ENCODE measurements at places on chromosomes 5 and 9. TPM values are rescaled to one million over a fixed set of nuclear protein-coding genes. Genes with fewer than 3 reads are reported as not detected.

LHX6 gene
- polyA plus RNA-seq, result 16.5 TPM

TMED9 gene
- polyA plus RNA-seq, result 117 TPM

TSSK1B gene
- not detected for polyA plus RNA-seq

KCNN2 gene
- polyA plus RNA-seq, result 2.7 TPM

COL15A1 gene
- polyA plus RNA-seq, result 8.1 TPM

SGCD gene
- 13.3 TPM for polyA plus RNA-seq

TTC39B gene
- polyA plus RNA-seq, result 12.5 TPM

STPG3 gene
- 0.26 TPM for polyA plus RNA-seq

PPP2R2B gene
- polyA plus RNA-seq, result 0.40 TPM

SOWAHA gene
- polyA plus RNA-seq, result not detected

SH3TC2 gene
- 1.4 TPM for polyA plus RNA-seq

PNPLA7 gene
- polyA plus RNA-seq, result 6.2 TPM

LCN1 gene
- polyA plus RNA-seq, result not detected

MTREX gene
- polyA plus RNA-seq, result 67.6 TPM

GRCh38 chr9:7088611-7089010 is 330.8 kb downstream of the KDM4C start:
- DNase-seq, result no peak

- no peak for DNase-seq
Observed at GRCh38 chr5:113495422-113495841, 7.2 kb upstream of the MCC start.

DNA sequence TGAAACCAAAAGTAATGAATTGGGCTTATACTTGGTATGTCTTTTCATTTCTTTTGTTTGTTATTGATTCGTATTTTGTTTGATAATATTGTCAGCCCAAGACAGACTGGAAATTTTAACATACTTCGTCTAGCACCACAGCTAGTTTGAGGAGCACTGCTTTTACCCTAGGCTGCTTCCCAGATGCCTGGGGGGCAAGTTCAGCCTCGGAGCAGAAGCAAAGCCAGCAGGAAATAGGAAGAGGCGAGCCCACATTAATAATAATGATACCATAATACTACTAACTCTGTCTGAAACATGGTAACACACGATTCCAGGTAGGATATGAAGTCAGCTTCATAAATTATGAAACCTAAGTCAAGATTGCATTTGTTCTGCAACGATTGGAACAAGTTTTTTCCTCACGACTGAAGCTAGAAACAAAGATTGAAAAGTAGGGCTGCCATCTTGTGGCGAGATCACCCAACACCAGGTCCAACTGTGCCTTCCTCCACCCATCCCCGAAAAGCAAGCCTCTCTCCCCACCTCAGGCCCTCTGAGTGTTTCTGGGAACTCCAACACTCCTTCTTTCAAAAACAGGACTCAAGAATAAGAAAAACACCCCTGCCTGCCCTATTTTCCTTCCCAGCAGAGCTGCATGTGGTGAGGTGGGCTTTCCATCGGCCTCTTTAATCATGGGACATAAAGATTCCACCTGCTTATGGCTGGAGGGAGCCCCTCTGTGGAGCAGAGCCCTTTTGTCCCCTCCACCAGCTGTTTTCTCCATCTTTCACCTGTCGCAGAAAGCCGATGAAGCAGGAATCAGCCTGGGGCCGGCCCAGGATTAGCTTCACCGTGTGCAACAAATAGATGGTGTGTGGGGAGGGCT is 236.4 kb downstream of the CAAP1 start:
- peak; percentile 17 for DNase-seq

GRCh38 chr9:121599872-121600585 is 51.4 kb upstream of the DAB2IP start:
- no peak for DNase-seq

DNA sequence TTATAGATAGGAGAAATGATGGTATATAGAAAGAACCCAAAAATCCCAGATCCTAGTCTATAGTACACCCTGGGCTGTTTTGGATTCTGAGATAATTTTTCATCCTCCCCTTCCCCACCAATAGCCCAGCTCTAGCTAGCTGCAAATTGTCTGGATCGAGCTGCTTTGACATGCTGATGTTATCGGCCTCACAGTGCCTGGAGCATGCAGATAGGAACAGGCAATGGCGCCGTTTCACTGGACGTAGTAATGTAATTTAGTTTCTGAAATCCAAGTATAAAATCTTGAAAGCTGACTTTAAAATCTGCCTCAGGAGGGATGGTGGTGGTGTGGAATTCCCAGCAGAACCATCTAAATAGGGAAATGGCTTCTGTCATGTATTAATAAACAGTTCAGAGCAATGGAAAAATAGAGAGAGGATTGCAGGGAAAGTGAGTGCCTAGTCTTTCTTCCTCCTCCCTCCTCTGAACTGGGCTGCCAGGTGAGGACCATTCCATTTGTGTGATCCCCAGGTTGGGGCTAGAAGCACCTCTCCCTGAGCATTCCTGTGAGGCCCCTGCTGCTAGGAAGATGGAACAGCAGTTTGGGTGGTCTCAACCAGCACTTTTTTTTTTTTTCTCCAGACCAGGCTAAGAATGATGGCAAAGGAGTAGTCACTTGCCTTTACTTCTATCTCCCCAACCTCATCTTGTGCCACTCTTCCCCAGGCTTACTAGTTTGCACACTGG is 31.9 kb downstream of the FAM219A start:
- no peak for DNase-seq

GRCh38 chr9:32603914-32604852 is 31.2 kb upstream of the NDUFB6 start:
- DNase-seq, result no peak

- no peak for DNase-seq
Observed at GRCh38 chr5:73278693-73279092, 105.7 kb downstream of the TMEM174 start.

DNA sequence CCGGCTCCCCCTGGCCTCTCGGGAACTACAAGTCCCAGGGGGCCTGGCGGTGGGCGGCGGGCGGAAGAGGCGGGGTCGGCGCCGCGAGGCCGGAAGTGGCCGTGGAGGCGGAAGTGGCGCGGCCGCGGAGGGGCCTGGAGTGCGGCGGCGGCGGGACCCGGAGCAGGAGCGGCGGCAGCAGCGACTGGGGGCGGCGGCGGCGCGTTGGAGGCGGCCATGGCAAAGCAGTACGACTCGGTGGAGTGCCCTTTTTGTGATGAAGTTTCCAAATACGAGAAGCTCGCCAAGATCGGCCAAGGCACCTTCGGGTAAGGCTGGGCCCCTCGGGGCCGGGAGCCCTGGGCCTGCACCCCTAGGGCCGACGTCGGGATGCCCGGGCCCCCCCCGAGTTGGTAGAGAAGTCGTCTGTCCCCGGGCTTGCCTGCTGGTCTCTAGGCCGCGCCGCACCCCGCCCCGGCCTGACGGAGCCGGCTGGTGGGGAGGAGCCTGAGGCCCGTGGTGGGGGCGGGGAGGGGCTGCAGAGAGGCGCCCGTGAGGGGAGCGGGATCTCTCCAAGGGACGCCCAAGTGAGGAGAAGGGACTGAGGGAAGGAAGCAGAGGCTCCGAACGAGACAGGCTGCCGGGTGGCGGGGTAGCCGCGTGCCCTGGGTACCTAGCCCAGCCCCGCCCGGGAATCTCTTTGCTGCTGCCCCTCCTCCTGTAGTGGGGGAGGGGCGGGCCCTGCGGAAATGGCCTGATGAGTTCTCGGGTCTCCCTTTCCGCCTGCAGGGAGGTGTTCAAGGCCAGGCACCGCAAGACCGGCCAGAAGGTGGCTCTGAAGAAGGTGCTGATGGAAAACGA is at the start of gene CDK9:
Gene CDK9 (plus strand): TSS at position 102 of the 840 bp plus-strand sequence. CDS start 115 bp downstream, at position 217.
- DNase-seq, result peak; percentile 84

GRCh38 chr5:107936515-107936914 is 265.8 kb upstream of the EFNA5 start:
- no peak for DNase-seq

- DNase-seq, result no peak
Observed at GRCh38 chr5:94361161-94361560, 257.2 kb downstream of the KIAA0825 start.

DNA sequence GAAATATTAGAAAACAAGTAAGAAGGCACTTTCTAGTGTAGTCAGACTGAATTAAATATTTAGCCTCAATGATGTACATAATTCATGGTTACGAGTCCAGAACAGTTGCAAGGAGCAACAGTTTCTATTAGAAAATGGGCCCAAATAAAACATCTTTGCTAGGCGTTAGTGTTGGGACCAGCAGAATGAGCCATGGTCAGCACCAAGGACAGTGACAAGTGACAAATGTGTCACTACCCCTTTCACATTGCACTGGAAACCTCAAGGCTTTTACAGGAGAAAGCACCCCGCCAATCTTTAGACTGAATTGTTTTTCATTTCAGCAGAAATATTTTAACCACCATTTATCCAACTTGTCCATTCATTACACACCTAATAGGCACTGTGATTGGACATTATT is 301.3 kb upstream of the ADCY2 start:
- DNase-seq, result peak; percentile 37

GRCh38 chr5:74632947-74633356 is 7.6 kb downstream of the ENC1 start:
- DNase-seq, result no peak

DNA sequence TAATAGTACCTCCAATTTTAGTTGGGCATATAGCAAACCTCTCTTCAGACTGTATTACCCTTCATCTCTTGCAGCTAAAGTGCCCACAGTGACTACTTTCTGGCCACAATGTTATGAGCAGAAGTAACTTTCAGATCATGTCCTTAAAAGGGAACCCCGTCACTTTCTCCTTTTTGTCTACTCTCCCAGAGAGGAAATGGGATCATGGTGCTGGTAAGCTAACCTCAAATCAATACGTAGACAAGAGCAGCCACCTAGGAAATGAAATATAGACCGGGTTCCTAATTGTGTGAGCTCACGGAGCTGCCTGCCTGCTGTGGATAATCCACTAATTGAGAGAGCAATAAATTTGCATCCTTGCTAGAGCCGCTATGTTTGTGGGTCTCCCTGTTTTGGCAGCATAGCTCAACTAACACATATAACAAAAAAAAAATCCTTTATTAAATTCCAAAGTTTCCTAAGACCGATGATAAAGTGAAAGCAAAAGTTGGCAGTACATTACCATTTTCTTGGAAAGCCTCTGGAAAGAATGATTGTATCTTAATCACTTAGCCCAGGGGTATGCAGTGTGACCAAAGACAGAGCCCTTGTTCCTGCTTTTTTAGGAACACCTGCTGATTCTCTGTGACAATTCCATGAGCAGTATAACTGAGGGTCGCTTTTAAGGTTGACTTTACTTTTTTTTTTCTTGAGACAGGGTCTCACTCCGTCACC is 5.6 kb upstream of the IL7R start:
- no peak for DNase-seq

GRCh38 chr5:116370149-116370548 is 204.5 kb downstream of the SEMA6A start:
- DNase-seq, result no peak

DNA sequence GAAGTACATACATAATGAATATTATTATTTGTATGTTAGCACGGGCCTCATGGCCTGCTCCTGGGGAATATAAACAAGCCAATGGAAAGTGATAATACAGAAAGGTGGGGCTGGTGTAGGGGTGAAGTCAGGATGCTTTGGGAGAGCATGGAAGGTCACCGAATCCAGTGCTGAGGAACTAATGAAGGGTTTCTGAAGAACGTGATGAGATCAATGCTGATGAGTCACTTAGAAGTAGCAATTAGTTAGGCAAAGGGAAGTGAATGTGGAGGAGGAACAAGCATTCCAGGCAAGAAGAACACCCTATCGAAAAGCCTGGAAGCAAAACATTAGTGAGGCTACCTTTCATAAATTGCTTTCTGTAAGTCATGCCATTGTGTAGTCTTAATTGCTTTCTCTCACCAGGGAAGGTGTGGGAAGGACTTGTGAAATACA is 2.1 kb downstream of the ANXA1 start:
- DNase-seq, result no peak

DNA sequence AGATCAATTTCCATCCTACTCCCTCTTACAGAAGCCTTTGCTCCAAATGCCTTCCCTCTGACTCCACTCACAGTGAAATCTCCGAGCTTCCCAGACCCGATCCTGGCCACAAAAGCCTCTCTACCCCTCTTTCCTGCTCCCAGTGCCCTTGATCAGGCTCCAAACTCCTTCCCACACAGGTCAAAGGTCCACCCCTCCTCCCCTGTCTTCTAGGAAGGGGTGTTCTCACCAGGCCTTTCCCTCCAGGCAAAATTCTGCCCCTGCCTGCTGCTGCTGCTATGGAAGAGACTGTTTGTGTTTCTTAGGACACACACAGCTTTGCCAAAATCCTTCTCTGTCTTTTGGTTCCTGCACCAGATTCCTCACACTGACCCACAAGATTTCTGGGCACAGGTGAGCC is 85.8 kb upstream of the ALDH1A1 start:
- peak; percentile 31 for DNase-seq

- no peak for DNase-seq
Observed at GRCh38 chr5:173699966-173700365, 83.5 kb upstream of the BOD1 start.

DNA sequence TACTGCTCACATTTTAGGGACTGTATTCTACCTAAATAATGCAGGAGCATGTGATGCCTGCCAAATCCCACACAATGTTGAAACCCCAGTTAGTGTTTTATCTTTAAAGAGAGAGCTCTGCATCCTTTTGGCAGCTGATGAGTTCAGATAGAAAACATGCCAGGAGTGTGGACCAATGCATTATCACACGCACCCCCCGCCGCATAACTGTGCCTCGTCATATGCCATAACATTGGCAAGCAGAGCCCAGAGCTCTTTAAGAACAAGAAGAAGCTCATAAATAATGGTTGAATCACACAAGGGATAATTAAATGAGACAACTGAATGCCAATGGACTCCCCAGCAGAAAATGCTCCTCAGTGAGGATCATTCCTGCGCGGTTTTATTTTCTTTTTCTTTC is 52.8 kb upstream of the RORB start:
- DNase-seq, result no peak

DNA sequence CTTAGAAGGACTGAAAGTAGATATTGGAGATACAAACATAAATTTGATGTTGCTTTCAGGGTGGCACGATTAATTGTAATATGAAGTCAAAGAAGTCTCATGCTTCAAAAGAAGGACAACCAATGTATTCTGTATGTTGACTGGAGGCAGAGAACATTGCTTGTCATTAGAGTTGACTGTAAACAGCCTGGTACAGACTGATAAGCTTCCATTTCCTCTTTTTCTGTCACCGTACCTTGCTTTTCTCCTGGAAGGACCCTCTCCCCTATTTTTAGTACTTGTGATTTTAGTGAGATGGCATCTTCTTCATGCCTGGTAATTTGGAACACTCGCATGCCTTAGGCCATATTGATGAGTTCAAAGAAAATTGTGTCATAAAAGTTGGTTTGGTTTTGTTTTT is 809.4 kb downstream of the PRELID2 start:
- DNase-seq, result no peak

GRCh38 chr5:80698369-80698768 is 43.6 kb upstream of the DHFR start:
- DNase-seq, result no peak

- DNase-seq, result no peak
Observed at GRCh38 chr5:138790684-138791083, 37.5 kb downstream of the CTNNA1 start.

- peak; percentile 87 for DNase-seq
Observed at GRCh38 chr9:92590377-92590776, 54.6 kb upstream of the ECM2 start.

- DNase-seq, result no peak
Observed at GRCh38 chr9:6901180-6901579, 143.4 kb downstream of the KDM4C start.
